ENCODE measurements at places on chromosomes 1 and 21.

DNA sequence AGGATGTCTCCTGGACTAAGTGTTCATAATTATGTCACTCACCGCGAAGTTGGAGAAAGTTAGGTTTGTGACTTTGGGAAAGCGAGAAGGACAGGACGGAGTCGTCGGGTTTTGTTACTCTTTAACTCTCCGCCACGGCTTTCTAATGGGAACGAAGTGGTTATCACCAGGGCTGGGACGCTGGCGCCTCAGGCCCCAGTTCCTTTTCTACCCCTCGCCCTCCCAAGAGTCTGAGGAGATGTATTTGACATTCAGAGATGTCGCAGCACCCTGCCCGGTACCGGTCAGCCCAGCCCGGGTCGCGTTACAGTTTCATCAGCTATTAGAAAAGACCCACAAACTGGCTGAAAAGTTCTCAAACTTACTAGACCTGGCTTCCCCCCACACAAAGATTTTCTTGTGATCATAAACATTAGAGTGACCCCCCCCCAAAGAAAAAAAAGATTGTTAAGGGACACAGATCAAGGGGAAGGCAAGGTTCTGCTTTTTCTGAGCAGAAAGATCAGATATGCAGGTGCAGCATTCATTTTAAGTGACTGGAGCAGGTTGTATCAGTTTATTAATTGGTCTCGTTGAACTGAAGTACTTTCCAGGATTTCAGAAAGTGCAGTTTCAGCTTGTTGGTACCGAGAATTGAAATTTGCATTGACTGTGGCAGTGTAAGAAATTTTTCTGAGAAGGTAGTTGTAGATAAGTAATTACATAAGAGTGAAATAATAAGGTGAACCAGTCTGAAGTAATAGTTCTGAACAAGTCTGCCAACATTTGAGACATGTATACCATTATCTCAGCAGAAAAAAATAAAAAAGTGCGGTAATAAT is 859 bp upstream of the ZBTB18 start:
- H3K4me1 ChIP-seq, result peaks cover 25% of the 10 kb centered on the region
- peaks cover 16% of the 10 kb centered on the region for H3K36me3 ChIP-seq
- H3K4me3 ChIP-seq, result peak overlapping the region; percentile 95

GRCh38 chr21:42582787-42583476 is 69.3 kb downstream of the SLC37A1 start:
- no peak for DNase-seq
- H3K27me3 ChIP-seq, result no peaks in the 10 kb centered on the region
- H3K4me3 ChIP-seq, result no peak overlapping the region
- no peak overlapping the region for H3K27ac ChIP-seq

DNA sequence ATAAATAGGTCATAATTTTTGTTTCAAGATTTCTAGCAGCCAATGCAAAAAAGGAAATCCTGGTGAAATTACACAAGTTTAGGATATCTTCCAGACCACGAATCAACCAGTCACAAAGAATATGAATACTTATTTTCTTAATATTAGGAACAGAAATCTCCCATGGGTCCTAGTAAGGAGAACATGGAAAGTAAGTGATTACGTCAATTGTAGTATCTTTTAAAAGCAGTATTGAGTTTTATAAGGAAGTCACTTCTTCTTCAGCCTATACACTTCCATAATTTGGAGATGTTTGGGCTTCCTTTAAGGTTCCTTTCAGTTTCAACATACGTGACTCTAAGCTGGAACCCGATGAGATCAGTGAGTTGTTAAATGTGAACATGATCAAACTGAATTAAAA is 534.5 kb downstream of the USP25 start:
- no peak overlapping the region for H3K4me3 ChIP-seq
- DNase-seq, result no peak

DNA sequence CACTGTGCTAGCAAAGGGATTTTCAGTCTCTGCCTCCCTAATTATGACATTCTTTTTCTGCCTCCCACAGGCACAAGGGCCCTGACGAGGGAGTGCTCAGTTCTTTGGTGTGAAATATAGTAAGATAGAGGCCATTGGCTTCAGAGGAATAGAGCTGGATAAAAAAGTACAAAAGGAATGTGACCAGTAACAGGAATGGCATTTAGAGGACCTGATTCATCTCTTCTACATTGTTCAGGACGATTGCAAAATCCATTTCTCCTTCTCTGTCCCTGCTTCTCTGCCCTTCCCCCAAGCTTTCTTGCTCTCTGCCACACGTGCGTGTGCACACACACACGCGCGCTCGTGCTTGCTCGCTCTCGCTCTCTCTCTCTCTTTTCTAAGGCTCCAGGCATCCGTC is 668.2 kb downstream of the KIF26B start:
- no peak overlapping the region for H3K27ac ChIP-seq
- H3K4me3 ChIP-seq, result no peak overlapping the region
- no peaks in the 10 kb centered on the region for H3K36me3 ChIP-seq

Data from T-cell (primary cell).